ENCODE measurements at places on chromosomes 1 and 21.

- no peak for DNase-seq
Observed at GRCh38 chr1:245686006-245686405, 531.2 kb downstream of the KIF26B start.

- no peak for DNase-seq
Observed at GRCh38 chr1:151960780-151961513, 32.7 kb downstream of the S100A10 start.

- DNase-seq, result no peak
Observed at GRCh38 chr21:17195976-17196375, 316.9 kb upstream of the CXADR start.

GRCh38 chr1:62111084-62111483, 83.6 kb upstream of the L1TD1 start:
- no peak for DNase-seq

- no peak for DNase-seq
Observed at GRCh38 chr1:8731162-8731561, 86.3 kb downstream of the RERE start.

DNA sequence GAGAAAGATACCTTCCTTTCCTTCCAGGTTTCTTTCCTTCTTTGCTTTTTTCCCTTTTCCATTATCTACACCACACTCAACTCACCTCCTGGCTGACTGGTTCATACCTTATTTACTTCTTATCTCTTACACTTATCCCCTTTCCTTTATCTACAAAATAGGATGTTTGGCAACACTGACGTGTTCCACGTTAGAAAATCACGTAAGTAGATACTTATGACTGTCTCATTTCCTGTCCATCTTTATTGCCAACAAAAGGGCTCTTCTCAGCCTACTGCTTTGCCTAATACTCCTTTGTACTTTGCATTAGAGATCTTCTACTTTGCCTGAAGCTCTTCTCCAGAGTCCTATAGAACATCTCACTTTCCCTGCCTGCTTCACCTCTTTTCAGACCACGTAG, 25.1 kb downstream of the SYNJ1 start:
- no peak for DNase-seq

- DNase-seq, result no peak
Observed at GRCh38 chr1:59688976-59689375, 125.8 kb upstream of the HOOK1 start.

GRCh38 chr1:173300061-173301044, 93.2 kb upstream of the TNFSF4 start:
- no peak for DNase-seq

DNA sequence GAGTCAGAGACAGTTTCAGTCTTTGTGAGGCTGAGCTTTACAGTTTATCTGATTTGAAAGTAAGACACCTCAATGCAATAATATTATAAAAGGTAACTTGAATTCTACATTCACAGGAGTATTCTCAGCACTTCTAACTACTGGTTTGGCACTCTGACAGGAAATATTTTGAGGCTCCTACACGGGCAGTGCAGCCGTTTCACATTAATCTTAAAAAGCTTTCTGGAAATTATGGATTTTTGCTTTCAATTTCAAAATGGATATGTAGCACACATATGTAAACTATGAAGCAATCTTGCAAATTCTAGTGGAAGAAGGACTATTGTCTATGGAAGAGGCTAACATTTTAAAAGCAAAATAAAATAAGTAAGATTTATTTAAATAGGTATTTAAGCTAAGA, 262.9 kb upstream of the SNX7 start:
- no peak for DNase-seq

DNA sequence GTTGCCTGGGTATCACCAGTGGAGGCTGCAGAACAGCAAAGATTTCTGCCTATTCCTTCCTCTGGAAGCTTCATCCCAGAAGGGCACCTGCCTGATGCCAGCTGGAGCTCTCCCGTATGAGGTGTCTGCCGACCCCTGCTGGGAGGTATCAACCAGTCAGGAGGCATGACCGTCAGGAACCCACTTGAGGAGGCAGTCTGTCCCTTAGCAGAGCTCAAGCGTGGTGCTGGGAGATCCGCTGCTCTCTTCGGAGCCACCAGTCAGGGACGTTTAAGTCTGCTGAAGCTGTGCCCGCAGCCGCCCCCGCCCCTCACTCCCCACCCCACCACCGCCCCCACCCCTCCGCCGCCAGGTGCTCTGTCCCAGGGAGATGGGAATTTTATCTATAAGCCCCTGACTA, 23.1 kb upstream of the HFM1 start:
- DNase-seq, result no peak

DNA sequence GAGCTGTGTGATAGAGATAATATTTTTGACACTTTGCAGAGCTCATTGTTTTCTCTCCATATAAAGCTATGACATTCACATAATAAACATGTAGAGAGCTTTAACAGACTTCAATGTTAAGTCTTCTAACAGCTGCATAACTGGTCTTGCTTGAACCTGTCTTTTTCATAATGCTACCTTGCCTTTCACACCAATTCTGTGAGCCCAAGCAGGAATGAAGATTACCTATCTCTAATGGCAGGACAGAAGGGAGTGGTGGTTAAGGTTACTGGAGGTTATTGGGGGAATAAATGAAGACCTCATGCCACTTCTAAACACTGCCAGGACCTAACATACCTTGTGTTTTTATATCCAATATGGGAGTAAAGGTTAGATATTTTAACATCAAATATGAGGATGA, 2.3 kb upstream of the CD55 start:
- no peak for DNase-seq

GRCh38 chr21:32861866-32862265, 90.3 kb upstream of the PAXBP1 start:
- no peak for DNase-seq

- DNase-seq, result no peak
Observed at GRCh38 chr1:11383553-11384169, 95.3 kb upstream of the DISP3 start.

DNA sequence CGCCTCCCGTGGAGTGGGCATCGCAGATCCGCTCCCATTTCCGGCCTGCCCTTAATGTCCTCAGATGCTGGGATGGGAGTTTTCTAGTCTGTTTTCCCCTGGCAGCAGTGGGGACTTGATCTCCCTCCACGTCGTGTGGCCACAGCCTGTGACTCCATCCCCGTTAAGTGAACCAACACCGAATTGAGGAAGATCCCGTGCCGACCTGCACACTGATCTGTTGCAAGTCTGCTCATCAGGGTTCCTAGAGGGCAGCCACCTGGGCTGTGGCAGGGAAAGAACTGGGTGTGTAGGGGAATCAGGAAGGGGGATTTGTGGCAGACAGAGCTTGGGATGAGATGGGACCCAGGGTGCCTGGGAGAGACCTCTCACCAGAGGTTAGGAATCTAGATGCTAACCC, 23.3 kb upstream of the CDK18 start:
- no peak for DNase-seq

GRCh38 chr1:165284454-165284853, 72.1 kb downstream of the LMX1A start:
- DNase-seq, result no peak

DNA sequence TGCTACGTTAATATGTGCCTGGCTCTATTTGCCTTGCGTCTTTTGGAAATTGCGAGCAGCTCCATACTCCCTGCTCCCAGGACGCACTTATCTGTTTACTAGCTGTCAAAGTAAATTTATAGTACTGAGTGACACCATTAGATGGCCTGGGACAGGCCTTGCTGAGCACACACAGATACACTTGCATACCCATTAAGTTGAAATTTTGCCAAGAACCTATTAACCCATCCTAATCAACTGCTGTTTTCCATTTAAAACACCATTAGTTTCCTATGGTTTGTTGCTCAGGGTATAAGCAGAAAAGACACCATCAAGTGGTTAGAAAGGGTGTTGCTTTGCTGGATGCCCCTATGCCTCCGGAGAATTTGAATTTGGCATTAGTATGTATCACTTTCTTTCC, 187.3 kb downstream of the SLC44A5 start:
- DNase-seq, result no peak

- DNase-seq, result no peak
Observed at GRCh38 chr1:196063294-196063693, 544.9 kb downstream of the KCNT2 start.

GRCh38 chr1:34165422-34165921, 442 bp upstream of the CSMD2 start:
- no peak for DNase-seq

- no peak for DNase-seq
Observed at GRCh38 chr1:38009088-38009840, 3.3 kb upstream of the UTP11 start.

DNA sequence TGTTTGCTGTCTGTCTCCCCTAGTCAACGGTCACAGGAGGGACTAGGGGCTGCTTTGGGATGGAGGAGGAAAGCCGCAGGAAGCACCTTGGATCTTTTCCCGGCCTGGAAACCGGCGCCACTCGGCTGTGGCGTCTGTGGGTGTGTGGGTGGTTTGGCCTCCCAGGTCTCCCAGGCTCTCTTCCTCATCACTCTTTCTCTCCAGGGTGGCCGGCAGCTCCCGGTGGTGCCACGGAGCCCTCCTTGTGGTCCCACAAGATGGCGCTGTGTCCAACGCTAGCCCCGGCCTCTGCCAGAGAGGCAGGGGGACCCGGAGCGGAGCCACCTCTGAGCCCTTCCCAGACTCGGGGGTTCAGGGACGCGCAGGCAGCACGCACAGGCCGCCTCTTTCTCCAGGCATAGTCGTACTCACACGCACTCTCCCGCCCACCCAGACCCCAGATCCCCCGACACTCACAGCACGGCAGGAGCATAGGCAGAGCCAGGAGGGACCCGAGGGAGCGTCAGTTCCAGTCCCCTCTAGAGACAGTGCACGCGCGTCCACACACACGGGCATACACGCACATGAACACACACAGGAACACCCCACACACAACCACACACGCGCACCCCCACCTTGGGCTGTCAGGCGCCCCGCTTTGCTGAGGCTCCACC, 31.2 kb downstream of the CDCP2 start:
- DNase-seq, result peak; percentile 21

DNA sequence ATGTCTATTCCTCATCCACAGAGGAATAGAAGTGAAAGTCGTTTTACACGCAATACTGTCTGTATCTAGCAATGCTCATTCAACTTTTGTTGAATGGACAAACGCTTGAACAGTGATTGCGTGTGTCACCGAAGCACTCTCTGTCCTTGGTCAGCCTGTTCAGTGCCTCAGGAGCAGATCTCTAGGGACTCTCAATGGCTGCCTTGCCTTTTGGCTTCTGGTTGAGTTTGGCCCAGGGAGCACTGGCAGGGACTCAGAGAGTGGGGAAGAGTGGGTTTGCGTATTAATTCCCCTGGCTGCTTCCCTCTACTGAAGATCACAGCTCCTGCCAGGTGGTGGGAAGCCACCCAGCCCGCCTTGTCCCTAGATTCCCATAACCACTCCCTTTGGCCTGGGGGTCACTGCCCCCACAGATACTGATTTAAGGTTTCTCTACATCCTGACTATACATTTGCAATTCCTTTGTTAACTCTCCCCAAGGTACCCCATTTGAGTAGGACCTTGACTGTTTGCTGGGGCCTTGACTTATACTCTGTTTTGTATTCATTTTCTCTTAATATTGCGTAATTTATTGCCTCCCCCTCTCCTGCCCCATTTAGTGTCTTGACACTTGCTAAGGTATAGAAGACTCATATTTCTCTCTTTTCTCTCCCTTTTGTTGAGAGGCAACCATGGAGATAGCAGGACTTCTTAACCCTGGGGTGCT, 61.7 kb upstream of the USP24 start:
- no peak for DNase-seq

GRCh38 chr1:29810121-29811120, 574.1 kb downstream of the PTPRU start:
- no peak for DNase-seq

- DNase-seq, result no peak
Observed at GRCh38 chr1:177239792-177240191, 69.0 kb downstream of the BRINP2 start.

DNA sequence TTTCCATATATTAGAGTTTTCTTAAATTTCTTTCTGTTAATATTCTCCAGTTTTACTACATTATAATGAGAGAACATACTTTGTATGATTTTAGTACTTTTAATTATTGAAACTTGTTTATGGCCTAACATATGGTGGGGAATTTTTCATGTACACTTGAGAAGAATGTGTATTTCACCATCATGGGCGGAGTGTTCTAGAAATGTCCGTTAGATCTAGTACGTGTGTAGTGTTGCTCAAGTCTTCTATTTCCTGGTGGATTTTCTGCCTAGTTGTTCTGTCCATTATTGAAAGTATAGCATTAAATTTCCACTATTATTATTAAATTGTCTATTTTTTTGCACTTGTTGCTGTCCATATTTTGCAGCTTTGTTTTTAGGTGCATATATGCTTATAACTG, 64.0 kb upstream of the RGS21 start:
- no peak for DNase-seq

DNA sequence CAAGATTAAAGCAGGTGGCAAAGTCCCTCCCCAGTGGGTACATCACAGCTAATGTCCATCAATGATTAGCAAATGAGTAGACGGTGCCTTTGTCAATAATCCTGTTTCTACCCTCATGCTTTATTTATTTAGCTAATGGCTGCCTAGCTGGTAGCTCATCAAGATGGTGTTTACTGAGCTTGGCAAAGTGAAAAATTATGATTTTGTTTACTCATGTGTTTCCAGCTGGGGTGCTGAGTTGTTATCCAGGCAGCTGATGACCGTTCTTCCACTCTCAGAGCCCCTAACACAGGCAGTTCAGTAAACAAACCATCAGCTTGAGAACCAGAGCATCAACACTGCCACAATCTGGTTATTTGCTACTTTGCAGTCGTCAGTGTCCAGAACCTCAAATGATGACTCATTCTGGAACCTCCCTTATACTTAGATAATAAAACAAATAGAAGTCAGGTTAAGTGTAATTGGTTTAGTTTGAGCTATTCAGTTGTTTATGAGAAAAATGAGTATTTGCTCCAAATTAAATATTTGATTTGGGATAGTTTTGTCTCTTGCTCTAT, 163.9 kb downstream of the ST6GALNAC5 start:
- no peak for DNase-seq

DNA sequence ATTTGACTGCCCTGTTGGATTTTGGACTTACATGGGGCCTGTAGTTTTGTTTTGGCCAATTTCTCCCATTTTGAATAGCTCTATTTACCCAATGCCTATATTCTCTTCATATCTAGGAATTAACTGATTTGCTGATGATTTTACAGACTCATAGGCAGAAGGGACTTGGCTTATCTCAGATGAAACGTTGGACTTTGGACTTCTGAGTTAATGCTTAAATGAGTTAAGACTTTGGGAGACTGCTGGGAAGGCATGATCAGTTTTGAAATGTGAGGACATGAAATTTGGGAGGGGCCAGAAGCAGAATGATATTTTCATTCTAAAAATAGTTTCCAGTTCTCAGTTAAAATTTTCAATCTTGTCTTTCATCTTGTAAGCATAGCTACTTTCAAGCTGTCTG, 222.3 kb downstream of the COP1 start:
- no peak for DNase-seq

GRCh38 chr1:172224871-172225270, 195.6 kb upstream of the C1orf105 start:
- no peak for DNase-seq

GRCh38 chr1:162823231-162823630, 32.7 kb downstream of the HSD17B7 start:
- no peak for DNase-seq

All from activated gamma-delta T cell (primary cell).